ENCODE measurements at places on chromosomes 12 and 14.

DNA sequence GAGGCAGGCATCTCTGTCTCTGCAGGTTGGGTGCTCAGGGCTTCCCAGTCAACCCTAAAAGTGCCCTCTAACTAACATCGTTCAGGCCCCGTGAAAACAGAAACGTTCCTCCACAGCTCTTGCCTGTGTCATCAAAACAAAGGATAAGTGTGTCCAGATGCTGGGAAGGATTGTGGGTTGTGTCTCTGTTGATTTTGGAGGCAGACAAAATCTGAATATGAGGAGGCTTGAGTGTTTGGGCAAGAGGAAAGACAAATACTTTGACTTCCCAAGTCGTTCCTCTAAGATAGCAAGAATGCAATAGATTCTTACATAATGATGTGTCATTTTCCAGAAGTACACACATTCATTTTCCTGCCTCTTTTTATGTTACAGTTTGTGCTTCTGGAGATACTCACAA, 52.9 kb downstream of the SERPINA3 start:
- no peak for DNase-seq

DNA sequence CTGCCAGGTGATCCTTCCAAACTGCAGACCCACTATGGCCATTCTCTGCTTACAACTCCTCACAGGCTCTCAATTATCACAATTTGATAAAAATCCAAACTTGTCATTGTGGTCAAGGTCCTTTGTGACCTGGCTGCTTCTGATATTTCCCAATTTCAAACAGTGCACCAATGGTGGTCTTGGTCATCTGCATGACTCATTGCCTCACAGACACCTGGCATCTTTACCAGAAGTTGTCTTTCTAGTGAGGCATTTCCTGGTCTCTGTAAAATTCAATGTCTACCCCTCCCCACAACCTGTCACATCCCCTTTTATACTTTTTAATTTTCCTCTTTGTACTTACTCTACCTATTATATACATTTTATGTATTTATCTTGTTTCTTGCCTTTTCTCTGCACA, 17.8 kb upstream of the PAPOLA start:
- DNase-seq: no peak

GRCh38 chr14:104656014-104656714, 33.3 kb upstream of the INF2 start:
- no peak for DNase-seq

DNA sequence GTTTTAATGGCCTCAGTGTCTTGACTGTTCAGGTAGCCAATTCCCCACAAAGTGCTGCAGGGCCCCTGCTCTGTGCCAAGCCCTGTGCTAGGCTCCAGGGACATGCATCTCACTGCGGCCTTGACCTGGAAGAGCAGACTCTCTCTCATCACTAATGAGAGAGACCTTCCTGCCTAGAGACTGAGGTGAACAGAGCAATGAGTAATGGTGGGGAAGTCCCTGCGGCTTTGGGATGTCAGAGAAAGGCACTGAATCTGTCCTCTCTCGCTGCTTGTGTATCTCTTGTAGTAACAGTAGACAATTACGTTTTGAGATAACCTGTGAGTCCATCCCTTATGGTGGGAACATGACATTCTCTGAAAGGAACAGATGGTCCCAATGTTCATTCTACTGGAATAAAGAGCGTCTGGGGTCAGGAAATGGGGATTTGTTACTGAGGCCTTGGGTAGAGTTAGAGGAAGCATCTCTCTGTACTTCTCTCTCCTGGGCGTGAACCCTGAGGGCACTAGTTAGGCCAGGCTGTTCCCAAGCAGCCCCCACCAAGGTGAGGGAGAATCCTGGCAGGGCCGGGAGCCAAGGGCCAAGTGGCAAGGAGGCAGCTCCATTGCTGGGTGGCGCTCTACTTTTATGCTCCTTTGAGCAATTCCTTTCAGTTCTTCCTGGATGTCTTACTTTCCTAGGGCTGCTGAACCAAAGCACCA, 13.5 kb downstream of the NFATC4 start:
- no peak for DNase-seq

- peak; percentile 50 for DNase-seq
These were observed 666 bp downstream of the FMNL3 start for GRCh38 chr12:49706351-49707127.

- DNase-seq: no peak
These were observed 64.0 kb upstream of the RIN3 start for GRCh38 chr14:92449404-92450181.

- DNase-seq: no peak
These were observed 59.5 kb downstream of the CMAS start for GRCh38 chr12:22105542-22105941.

GRCh38 chr14:85308531-85309300, 221.2 kb upstream of the FLRT2 start:
- no peak for DNase-seq

DNA sequence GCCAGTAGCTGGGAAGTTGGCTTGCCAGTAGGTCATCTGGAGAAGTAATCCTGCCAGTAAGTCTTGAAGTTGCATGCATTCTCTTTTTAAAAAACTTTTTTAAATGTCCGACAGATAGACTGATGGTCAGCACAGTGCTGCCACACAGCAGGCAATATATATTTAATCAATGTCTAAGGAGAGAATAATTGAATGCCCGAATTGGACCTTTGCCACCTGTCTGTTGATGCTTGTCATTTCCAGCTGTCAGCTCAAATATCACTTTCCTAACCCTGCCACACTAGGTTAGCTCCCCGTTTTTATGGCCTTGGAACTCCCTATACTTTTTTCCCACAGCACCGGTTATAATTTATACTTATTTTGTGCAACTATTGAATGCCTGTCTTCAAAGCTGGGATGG, 2.1 kb upstream of the SLC15A4 start:
- no peak for DNase-seq

GRCh38 chr12:88472775-88473174, 107.5 kb downstream of the KITLG start:
- no peak for DNase-seq

- no peak for DNase-seq
These were observed 3.3 kb downstream of the UBE2N start for GRCh38 chr12:93438266-93439050.

DNA sequence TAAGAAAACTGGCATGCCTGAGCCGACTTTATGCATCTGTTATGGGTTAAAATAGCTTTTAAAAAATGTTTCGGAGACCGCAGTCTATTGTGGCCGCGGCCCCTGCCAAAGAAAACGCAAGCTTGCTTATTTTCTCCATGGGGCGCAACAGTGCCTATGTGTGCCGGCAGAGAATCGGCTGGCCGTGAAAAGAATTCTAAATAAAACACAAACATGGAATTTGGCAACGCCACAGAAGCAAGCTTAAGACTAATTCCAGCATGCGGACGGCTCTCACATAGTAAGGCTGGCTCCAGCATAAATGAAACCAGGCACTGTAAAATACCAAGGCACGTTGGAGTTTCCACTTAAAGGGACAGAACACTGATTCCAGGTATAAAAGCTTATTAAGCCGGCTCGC, 56.7 kb downstream of the BCL11B start:
- peak; percentile 74 for DNase-seq

- no peak for DNase-seq
These were observed 111.5 kb downstream of the NT5DC3 start for GRCh38 chr12:103729499-103729898.

- no peak for DNase-seq
These were observed 6.8 kb upstream of the SLC24A4 start for GRCh38 chr14:92316176-92316575.

DNA sequence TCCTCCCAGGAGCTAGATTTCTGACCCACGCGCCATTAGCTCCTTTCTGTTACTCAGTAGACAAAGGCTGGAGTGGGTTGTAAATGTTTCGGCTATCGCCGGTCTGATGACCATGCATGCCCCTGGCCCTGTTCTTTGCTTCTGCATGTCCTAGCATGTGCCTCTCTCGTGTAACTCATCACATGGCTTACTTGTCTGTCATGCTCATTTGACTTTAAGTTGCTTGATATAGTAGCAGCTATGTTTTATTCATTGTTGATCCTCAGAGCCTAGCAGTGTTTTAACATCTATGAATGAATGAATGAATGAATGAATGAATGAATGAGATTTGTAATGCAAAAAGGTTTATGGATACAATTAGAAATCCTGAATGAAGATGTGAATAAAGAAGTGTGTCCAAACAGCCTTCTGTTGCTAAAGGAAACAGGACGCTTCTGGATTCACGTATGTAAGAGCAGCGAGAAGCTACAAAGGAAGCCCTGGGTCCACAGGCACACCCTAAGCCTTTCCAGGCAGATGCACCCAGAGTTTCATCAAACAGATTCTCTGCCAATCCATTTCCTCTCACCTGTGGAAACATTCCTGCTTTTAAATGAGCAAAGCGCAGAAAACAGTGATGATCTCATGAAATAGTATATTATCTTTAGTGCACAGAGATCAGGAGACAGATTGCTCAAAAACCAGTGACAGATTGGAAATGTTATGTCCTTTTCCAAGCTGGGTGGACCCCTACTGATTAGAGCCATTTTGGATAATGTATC, 3.4 kb downstream of the GSG1 start:
- no peak for DNase-seq

DNA sequence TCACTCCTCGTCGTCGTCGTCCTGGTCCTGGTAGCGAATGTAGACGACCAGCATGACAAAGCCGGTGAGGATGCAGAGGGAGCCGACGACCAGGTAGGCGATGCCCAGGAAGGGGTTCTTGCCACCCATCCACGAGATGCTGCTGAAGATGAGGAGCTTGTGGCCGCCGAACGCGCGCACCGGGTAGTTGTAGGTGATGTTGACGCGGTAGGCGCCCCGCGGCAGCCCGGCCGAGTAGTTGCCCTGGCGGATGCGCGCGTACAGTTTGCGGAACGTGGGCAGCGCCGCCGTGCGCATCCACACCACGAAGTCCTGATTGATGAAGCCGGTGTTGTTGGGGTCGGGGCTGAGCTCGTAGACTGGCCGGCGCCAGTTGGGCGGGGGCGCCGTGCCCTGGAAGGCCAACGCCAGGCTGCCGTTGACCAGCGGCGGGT, 1.0 kb downstream of the TMEM30B start:
- no peak for DNase-seq

GRCh38 chr12:47507221-47507620, 198.6 kb downstream of the RPAP3 start:
- no peak for DNase-seq

- DNase-seq: no peak
These were observed 27.1 kb upstream of the PLD4 start for GRCh38 chr14:104897330-104898194.

- no peak for DNase-seq
These were observed 99.2 kb upstream of the PWP1 start for GRCh38 chr12:107586256-107586970.

- DNase-seq: no peak
These were observed 11.5 kb upstream of the IL22 start for GRCh38 chr12:68264857-68265256.

DNA sequence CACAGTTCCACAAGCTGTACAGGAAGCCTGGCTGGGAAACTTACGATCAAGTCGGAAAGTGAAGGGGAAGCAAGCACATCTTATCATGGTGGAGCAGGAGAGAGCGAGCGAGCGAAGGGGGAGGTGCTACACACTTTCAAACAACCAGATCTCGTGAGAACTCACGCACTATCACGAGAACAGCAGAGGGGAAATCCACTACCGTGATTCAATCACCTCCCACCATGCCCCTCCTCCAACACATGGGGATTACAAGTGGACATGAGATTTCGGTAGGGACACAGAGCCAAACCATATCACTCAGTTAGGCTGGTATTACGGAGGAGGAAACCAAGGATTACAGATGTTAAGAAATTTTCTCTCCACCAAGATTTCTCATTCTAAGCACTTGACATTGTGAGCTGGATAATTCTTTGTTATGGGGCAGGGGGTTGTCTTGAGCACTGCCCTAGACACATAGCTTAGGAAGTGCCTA, 262.0 kb upstream of the G2E3 start:
- no peak for DNase-seq

- no peak for DNase-seq
These were observed 33.1 kb downstream of the ASCL4 start for GRCh38 chr12:107807471-107808150.

DNA sequence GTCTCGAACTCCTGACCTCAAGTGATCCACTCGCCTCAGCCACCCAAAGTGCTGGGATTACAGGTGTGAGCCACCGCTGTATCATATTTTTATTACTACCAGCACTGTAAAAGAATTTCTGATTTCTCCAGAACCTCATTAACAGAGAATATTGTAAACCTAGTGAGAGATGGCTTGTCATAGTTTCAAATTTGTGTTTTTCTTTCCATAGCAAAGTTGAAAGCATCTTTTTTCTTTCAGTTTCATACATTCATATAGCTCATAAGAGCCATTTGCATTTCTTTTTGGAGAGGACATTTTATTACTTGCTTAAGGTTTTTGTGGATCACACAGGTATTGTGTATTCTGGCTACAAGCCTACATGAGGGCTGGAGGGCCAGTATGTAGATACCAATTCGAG, 58.0 kb downstream of the MIS18BP1 start:
- DNase-seq: no peak

- DNase-seq: no peak
These were observed 233.3 kb downstream of the CCDC59 start for GRCh38 chr12:82124711-82125380.

- no peak for DNase-seq
These were observed 7.6 kb upstream of the STK38L start for GRCh38 chr12:27236498-27236897.

DNA sequence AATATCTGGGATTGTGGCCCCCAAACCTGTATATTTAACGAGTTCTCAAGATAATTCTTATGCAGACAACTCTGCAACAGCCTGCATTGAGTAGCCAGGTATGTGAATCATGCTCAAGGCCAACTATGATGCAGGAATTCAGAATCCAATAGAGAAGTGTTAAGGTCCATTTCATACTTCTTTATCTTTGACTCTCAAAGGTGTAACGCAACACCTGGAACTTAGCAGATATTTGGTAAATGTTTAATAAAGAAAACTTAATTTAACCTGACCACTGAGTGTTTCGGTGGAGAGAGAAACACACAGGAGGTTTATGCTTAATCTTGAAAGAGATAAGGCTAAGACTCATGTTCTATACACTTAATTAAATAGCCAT, 156.5 kb upstream of the PLEKHG7 start:
- DNase-seq: no peak

GRCh38 chr12:50764286-50765094, 589 bp downstream of the ATF1 start:
- DNase-seq: peak; percentile 40

- peak; percentile 97 for DNase-seq
These were observed 72.0 kb downstream of the IRF2BPL start for GRCh38 chr14:76956316-76957090.

GRCh38 chr12:11568155-11568761, 81.2 kb upstream of the ETV6 start:
- no peak for DNase-seq

DNA sequence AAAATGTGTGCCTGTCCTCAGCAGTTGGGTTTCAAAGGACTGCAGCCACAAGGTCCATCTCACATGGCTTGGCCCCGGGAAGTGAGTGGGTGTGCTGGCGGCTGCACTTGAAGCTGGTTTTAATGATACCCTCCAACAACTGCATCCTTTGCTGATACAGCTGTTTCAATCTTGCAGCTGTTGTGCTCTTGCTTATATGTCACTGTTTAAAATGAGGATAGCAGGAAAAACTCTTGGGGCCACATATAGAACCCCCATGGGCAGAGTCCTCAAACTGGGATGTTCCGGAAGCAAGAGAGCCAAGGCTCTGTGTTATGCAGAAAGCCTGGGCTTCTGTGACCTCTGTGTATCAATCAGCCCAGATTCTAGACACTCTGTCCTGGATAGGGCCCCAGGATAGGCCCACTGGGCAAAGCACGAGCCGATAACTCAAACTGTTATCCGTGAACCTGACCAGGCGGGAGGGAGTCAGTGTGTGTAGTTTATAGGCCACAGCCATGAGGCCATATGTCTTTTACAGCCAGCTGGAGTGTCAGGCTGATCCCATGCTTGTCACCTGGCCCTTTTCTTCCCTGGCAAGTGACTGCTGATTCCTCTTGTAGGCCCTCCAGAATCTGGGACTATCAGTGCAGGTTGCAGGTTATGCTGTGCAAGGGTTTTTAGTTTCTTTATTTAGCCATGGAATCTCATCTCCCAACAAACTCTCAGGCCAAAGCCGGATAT, 74.3 kb downstream of the SSPN start:
- DNase-seq: no peak

Measured in posterior cingulate gyrus (tissue), 11 donors.